ENCODE measurements at places on chromosomes 2 and 18. TPM values are rescaled to one million over a fixed set of nuclear protein-coding genes. Genes with fewer than 3 reads are reported as not detected.
A peak's percentile ranks its signal among the peaks of the same experiment; 100 is the strongest.

The OTOS gene
- total RNA-seq: not detected

The CYBRD1 gene
- 453 TPM for total RNA-seq

GRCh38 chr2:33497221-33497650, 20.8 kb downstream of the RASGRP3 start:
- H3K4me1 ChIP-seq: no peaks in the 10 kb centered on the region
- no peak for DNase-seq
- H3K4me3 ChIP-seq: no peak overlapping the region
- no peaks in the 10 kb centered on the region for H3K36me3 ChIP-seq
- no peaks in the 10 kb centered on the region for H3K27me3 ChIP-seq

The MLPH gene
- 7.4 TPM for total RNA-seq

The IL37 gene
- total RNA-seq: not detected

The CROCC2 gene
- total RNA-seq: not detected

The FAM237A gene
- total RNA-seq: not detected

GRCh38 chr2:17271416-17271815, 246.8 kb downstream of the RAD51AP2 start:
- H3K27me3 ChIP-seq: no peaks in the 10 kb centered on the region
- no peak for DNase-seq
- no peaks in the 10 kb centered on the region for H3K36me3 ChIP-seq
- no peak overlapping the region for H3K27ac ChIP-seq

The PFN4 gene
- 1.9 TPM for total RNA-seq

DNA sequence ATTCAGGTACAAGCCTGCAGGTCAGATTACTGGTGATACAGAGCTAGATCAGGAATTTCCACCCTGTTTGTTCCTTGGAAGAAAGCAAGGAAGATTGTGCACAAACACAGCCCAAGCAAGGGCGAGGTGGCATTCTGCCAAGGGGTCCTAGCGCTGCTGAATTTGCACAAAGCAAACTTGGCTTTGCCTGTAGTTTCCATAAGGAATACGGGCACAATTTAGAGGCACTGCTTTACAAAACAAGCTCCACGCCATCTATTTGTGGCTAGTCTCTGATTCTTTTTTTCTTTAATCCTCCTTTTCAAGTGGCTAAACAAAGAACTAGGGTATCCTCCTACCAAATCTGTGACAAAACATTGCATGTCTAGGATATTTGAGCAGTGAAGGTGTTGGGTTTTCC, 195.5 kb upstream of the ACVR2A start:
- H3K4me3 ChIP-seq: no peak overlapping the region
- H3K36me3 ChIP-seq: no peaks in the 10 kb centered on the region
- no peaks in the 10 kb centered on the region for H3K4me1 ChIP-seq

The RBM44 gene
- 7.1 TPM for total RNA-seq

GRCh38 chr2:71452565-71452964, 796 bp upstream of the DYSF start:
- no peaks in the 10 kb centered on the region for H3K27me3 ChIP-seq
- H3K36me3 ChIP-seq: no peaks in the 10 kb centered on the region
- H3K27ac ChIP-seq: no peak overlapping the region
- H3K4me1 ChIP-seq: peaks cover 22% of the 10 kb centered on the region
- no peak for DNase-seq

The TRIB2 gene
- total RNA-seq: 85.6 TPM

The KLHL30 gene
- total RNA-seq: 18.3 TPM

DNA sequence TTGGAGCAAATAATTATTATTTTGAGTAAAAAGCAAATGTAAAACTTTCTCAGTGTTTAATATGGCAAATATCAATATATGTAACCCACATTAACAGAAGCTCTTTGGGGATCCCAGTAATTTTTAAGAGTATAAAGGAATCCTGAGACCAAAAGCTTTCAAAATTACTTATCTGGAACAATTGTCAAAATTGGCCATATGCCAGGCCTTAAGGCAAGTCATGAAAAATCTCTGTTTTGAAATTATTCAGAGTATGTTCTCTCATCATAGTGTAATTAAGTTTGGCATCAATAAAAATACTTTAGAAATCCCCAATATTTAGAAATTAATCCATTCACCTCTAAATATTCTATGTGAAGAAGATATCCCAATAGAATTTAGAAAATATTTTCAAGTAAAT, 225.3 kb upstream of the ARL4C start:
- H3K27me3 ChIP-seq: no peaks in the 10 kb centered on the region
- no peak overlapping the region for H3K27ac ChIP-seq
- no peak for DNase-seq
- no peaks in the 10 kb centered on the region for H3K36me3 ChIP-seq
- no peaks in the 10 kb centered on the region for H3K4me1 ChIP-seq

- no peak for DNase-seq
- no peak overlapping the region for H3K4me3 ChIP-seq
- no peaks in the 10 kb centered on the region for H3K36me3 ChIP-seq
- H3K27ac ChIP-seq: no peak overlapping the region
Measured at GRCh38 chr18:50679656-50680055, 119.8 kb downstream of the MAPK4 start.

The NEB gene
- total RNA-seq: 3.2 TPM

The RAB31 gene
- total RNA-seq: 92.9 TPM

GRCh38 chr2:232937278-232937906, 67.3 kb downstream of the SNORC start:
- H3K36me3 ChIP-seq: no peaks in the 10 kb centered on the region
- no peak overlapping the region for H3K4me3 ChIP-seq
- no peak overlapping the region for H3K27ac ChIP-seq
- H3K4me1 ChIP-seq: no peaks in the 10 kb centered on the region
- DNase-seq: no peak

The CNRIP1 gene
- 45.6 TPM for total RNA-seq

DNA sequence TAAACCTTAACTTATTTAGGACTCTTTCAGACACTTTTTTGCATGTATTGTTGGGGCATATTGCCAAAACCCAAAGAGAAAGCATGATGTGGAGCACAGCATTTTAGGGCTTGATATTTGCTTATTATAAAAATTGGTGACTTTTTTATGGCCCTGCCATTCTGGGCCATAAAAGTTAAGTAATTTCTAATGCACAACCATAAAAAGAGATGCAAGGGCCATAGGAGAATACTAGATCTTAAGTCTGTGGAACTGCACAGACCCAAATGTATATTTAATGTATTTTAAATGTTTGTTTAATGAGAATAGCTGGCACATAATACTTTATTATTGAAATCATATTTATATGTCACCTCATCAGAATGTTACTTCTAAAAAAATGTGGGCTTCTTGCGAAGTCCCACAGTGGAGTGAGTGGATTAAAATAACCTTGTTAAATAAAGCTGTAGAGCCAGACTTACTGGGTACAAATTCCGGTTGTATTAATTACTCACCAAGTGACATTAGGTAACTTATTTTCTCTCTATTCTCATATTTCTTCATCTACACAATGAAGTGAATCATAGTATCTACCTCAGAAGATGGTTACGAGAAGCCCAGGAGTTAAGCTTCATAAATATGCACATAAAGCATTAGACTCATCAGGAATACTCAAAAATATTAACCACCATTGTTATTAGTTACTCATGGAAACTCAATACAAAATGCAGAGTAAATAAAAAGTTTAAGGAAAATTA, 52.2 kb downstream of the HNMT start:
- no peaks in the 10 kb centered on the region for H3K27me3 ChIP-seq
- no peak for DNase-seq
- H3K36me3 ChIP-seq: no peaks in the 10 kb centered on the region
- no peak overlapping the region for H3K4me3 ChIP-seq

- no peaks in the 10 kb centered on the region for H3K27me3 ChIP-seq
- DNase-seq: no peak
- peak overlapping the region; percentile 34 for H3K27ac ChIP-seq
- no peak overlapping the region for H3K4me3 ChIP-seq
Measured at GRCh38 chr2:217864963-217865772, 137.6 kb downstream of the TNS1 start.

DNA sequence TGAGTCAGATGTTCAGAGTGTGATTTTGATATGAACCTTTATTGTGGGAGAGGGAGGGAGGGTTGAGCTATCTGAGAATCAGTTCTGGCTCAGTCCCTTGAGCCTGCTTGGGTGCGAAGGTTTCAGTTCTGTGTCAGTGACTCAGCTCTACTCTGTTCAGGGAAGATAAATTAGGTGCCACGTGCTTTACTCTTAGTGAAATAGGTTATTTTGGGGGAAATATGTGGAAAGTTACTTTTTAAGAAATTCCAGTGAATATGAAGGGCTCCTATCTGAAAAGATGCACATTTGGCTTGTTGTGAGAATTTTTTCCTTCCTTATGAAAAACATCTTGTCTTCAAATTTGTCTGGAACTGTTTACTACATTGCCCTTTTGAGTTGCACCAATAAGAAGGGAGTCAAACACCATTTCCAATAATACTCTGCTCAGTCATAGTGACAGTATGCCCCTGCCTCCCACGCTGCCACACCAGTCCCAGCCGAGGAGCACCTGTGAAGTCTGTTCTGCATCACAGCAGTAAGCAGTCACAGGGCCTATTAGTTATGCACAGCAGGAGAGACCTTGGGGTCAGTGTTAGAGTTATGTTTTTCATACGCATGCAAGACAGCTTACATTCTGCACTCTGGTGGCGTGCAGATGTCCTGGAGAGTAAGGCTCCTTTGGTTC, 32.8 kb upstream of the DNAH7 start:
- no peak for DNase-seq
- no peak overlapping the region for H3K27ac ChIP-seq
- no peaks in the 10 kb centered on the region for H3K36me3 ChIP-seq
- peaks cover 3% of the 10 kb centered on the region for H3K4me1 ChIP-seq

The NT5C1B gene
- not detected for total RNA-seq

The UGT1A4 gene
- not detected for total RNA-seq

DNA sequence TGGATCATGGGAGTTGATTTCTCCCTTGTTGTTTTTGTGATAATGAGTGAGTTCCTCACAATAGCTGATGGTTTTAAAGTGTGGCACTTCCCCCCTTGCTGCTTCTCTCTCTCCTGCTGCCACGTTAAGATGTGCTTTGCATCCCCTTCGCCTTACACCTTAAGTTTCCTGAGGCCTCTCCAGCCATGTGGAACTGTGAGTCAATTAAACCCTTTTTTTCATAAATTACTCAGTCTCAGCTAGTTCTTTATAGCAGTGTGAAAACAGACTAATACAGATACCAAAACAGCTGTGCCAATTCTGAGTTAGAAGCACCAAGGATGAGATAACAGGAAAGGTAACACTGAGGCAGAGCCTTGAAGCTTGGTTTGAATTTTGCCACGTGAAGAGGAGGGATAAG, 44.7 kb downstream of the ITSN2 start:
- H3K27ac ChIP-seq: no peak overlapping the region
- no peak overlapping the region for H3K4me3 ChIP-seq
- H3K4me1 ChIP-seq: peaks cover 20% of the 10 kb centered on the region
- no peak for DNase-seq
- H3K27me3 ChIP-seq: no peaks in the 10 kb centered on the region

The GULP1 gene
- total RNA-seq: 64.0 TPM

DNA sequence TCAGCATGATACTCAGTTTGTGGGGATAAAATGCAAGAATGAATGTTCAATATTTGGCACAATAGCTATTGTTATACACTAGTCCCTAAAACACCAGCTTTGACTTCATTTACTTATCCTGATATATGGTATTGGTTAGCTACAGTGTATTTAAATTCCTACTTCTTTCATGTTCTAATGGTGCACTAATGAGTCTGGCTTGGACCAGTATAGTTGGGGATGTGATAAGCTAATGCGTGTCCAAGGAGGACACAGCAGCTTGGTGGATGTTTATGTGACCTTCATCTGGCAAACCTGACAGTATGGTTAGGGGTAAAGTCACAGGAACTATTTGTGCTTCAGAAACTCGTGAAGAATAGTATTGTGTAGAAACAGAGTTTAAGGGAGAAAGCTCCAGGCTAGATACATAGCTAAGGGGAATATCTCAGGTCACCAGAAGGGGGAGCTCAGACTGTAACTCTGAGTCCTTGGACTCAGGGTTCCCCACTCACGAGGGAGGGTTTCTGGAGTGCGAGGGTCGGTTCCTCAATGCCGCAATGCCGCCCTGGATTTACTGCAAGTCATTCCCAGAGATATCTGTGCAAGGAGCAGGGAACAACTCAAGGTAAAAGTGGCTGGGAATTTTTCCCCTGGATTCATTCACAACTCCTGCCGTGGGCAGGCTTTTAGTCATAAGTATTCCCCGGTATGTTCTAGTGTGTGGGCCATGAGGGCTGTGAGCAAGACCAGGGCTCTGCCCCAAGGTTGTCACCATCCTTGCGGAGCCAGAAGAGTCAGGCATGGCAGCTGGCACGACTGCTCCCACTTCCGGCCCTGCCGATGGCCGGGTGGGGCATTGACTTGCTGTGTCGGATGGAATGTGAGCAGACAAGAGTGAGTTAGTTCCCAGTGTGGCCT, 14.5 kb downstream of the IL1R2 start:
- no peaks in the 10 kb centered on the region for H3K36me3 ChIP-seq
- no peaks in the 10 kb centered on the region for H3K4me1 ChIP-seq
- H3K4me3 ChIP-seq: no peak overlapping the region
- no peak for DNase-seq
- H3K27me3 ChIP-seq: no peaks in the 10 kb centered on the region
- H3K27ac ChIP-seq: no peak overlapping the region

GRCh38 chr2:199462956-199463692, 5.4 kb upstream of the SATB2 start:
- H3K27me3 ChIP-seq: peaks cover 53% of the 10 kb centered on the region
- H3K4me3 ChIP-seq: peak overlapping the region; percentile 73
- no peaks in the 10 kb centered on the region for H3K36me3 ChIP-seq
- peaks cover 15% of the 10 kb centered on the region for H3K4me1 ChIP-seq
- no peak overlapping the region for H3K27ac ChIP-seq
